ENCODE measurements at places on chromosomes 2 and 18.

- DNase-seq: no peak
Measured at GRCh38 chr18:45312555-45313126, 302.6 kb upstream of the SLC14A2 start.

DNA sequence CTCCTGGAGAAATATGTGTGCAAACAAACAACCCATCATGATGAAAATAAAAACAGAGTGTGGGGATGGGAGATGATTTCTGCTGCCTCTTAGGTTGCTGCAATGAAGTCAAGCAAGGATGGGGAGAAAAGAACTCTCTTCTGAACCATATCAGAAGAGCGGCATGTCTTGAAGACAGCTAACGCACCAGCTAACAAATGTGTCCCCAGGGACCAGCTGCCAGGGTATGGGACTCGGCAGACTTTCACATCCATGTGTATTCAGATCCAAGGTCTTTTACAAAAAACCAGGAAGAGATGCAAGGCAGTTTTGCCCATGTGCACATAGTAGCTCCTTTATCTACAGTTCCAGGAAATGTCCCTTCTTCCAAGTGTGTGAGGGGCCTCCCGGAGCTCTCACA is 125.4 kb downstream of the CLIP4 start:
- no peak for DNase-seq

GRCh38 chr2:26692279-26692896 is at the start of gene KCNK3:
Gene KCNK3 (plus strand): TSS chr2:26692722. CDS start chr2:26692876, 154 bp downstream.
- peak; percentile 23 for DNase-seq

GRCh38 chr2:171718720-171719119 is 31.5 kb downstream of the DYNC1I2 start:
- no peak for DNase-seq

GRCh38 chr18:76984193-76985155 is 148.1 kb downstream of the MBP start:
- no peak for DNase-seq

DNA sequence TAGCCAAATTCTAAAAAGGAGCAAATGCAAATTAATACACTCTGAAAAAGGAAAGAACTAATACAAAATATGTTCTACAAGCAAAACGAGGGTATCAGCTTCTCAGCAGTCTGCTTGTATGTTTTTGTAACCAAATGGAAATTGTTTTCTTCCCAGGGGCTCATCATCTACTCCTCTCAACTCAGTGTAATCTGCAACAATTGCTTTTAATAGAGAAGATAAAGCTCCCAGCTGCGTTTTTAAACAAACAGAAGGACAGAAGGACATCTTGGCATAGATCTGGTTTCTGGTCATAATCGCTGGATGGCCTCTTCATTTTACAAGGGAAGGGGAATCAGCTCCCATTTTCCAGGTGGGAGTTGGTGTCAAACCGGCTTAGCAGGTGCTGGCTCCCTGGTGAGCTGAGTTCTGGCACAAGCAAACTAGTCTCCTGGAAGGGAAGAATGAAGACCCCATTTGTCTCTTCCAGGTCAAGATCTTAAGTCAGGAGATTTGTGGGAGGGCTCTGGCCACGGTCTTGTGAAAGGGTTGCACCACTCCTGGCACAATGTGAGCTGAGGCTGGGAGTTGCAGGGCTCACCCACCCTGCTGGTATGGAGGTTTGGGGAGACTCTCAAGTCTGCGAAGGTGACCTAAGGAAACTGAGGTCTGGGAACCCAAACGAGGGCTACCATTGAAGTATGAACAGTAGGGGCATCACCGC is 41.6 kb downstream of the NPPC start:
- DNase-seq: no peak

DNA sequence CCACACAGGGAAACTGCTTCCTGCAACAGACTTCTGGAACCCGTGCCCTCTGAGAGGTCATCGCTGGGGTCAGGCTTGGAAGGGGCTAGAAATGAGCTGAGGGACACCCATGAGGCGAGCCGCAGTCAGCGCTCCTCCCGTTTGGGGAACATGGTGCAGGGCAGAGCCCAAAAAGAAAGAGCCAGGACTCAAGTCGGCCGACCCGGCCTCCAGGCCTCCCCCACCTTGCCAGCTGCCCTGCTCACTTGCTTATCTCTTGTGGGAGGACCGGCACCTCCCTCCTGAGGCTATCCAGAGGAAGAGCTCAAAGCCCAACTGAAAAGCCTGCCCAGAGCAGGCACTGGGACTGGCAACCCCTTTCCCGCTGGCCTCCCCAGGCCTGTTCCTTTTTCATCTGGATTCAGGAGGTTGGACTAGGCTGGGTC is 43.6 kb downstream of the SCTR start:
- no peak for DNase-seq

DNA sequence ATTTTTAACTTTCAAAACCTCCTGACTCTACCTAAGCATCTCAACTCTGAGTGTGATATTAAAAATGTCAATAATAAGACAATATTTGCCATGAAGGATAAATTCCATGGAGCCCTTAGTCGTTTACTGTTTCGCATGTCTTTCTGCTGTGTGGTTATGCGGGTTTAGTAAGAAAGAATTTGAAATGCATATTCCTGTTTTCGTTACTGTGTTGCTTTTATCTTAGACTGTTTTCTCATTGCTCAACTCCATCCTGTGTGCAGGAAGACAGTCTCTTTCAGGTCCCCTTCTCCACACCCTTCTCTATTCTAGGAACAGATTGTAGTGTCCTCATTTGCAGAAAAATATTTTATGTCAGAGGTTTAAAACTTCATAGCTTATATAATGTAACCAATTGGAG is 82.5 kb upstream of the MAP3K20 start:
- DNase-seq: no peak

- no peak for DNase-seq
Measured at GRCh38 chr2:59920961-59921360, 632.5 kb downstream of the BCL11A start.

- DNase-seq: peak; percentile 78
Measured at GRCh38 chr2:202251494-202251893, 13.1 kb upstream of the SUMO1 start.

DNA sequence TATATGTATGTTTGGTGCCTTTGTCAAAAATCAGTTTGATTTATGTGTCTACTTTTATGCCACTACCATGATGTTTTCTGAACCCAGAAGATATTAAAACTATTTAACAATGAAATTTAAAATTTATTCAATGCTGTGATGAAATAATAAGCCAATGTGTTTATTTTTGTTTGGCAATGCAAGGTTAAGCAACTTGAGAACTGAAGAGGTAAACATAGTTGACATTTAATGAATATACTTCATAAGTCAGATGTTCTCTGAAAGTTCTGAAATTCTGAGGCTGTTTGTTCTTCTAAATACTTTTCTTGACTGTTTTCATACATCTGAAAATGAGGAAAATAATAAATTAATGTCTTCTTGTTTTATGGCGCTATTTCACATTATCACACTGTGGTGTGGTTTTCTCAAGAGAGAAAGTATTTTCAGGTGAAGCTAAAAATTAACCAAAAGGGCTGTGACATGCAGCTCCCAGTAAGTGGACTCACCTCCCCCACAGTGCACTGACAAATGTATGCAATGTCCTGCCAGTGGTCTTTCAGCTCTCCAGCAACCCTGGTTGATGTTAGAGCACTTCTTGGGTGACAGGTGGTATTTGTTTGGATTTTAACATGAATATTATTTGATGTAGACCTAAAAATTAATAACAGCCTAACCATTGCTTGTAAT is 863.6 kb upstream of the SALL3 start:
- DNase-seq: no peak

DNA sequence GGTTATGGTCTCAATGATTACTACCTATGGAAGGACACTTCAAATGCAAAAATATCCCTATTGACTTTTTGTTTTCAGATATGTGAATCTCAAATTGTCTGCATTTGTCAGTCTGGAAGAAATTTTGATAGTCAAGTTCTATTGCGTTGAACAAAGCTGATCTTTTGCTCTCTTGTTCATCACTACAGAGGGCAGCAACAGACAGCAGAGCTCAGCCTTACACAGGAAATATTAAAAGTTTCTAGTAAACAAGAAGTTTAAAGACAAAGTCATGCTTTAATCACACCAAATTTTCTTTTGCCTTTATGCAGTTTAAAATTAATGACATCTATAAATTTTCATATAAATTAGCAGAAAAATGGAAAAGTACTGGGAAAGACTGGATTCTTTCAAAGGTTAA is 617.5 kb downstream of the NR4A2 start:
- no peak for DNase-seq

GRCh38 chr2:102736110-102736409 is 25.8 kb upstream of the TMEM182 start:
- no peak for DNase-seq

- DNase-seq: no peak
Measured at GRCh38 chr2:167334146-167334742, 446.0 kb downstream of the XIRP2 start.

GRCh38 chr2:25001325-25001637 is 29.5 kb upstream of the DNAJC27 start:
- DNase-seq: no peak

DNA sequence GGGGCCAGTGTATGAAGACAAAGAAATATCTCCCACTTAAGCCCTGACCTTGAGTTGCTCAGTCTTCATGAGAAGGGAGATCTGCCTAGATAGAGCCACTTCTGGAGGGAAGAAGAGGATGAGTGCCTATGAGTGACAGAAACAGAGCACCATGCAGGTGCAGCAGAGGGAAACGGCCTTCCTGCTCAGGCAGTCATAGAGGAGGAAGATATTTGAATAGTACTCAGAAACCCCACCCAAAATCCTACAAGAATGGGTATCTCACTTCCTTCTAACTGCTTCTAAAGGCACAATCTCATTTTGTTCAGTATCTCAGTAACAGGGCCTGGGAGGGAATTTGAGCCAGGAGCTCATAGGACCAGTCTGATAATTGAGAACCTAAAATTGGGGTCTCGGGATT is 339.3 kb downstream of the ALK start:
- DNase-seq: no peak

- DNase-seq: no peak
Measured at GRCh38 chr2:67613227-67613626, 216.1 kb downstream of the ETAA1 start.

GRCh38 chr2:43329637-43330036 is 103.2 kb upstream of the ZFP36L2 start:
- no peak for DNase-seq

GRCh38 chr18:50751490-50751889 is 68.3 kb downstream of the MRO start:
- DNase-seq: no peak

DNA sequence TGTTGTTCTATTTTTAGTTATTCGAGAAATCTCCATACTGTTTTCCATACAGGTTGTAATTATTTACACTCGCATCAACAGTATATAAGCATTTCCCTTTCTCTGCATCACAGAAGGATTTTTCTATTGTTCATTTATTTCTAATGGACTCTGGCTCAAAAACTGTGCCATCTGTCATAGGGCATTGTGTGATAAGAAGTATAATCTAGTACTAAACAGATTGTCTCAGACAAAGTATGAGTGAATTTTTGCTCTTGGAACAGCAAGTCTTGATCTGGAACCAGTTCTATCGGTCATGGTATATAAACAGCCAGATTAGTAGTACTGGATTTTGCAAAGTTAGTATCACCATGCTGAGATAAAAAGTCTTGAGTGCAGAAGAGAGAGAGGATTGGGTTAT is 145.8 kb downstream of the KIAA1328 start:
- DNase-seq: no peak

- DNase-seq: no peak
Measured at GRCh38 chr2:65746931-65747675, 314.7 kb upstream of the SPRED2 start.
